ENCODE measurements at places on chromosomes 7 and 10. TPM values are rescaled to one million over a fixed set of nuclear protein-coding genes. Genes with fewer than 3 reads are reported as not detected.

The CLCN1 gene
- not detected for total RNA-seq

The KIFBP gene
- total RNA-seq: 25.8 TPM

The CAMK1D gene
- 12.8 TPM for total RNA-seq

The MEIG1 gene
- total RNA-seq: not detected

The HOXA6 gene
- 1.7 TPM for total RNA-seq

The FAM25C gene
- not detected for total RNA-seq

The GJD4 gene
- total RNA-seq: not detected

The GIMAP4 gene
- total RNA-seq: 25.3 TPM

The TUBAL3 gene
- total RNA-seq: not detected

The SRRM3 gene
- 9.8 TPM for total RNA-seq

The ASZ1 gene
- not detected for total RNA-seq

The NUDT5 gene
- 30.7 TPM for total RNA-seq

The EEPD1 gene
- total RNA-seq: 9.8 TPM

The LBX1 gene
- not detected for total RNA-seq

The GDF2 gene
- total RNA-seq: not detected

The SVIL gene
- total RNA-seq: 111 TPM

The TMEM106B gene
- 36.1 TPM for total RNA-seq

The CNPY1 gene
- total RNA-seq: not detected

The C10orf67 gene
- not detected for total RNA-seq

The AASS gene
- 34.4 TPM for total RNA-seq

The TLL2 gene
- total RNA-seq: 0.25 TPM

All from vagina (tissue), 2 donors.